Activated CD4-positive, alpha-beta T cell treated with anti-CD3 and anti-CD28 coated beads for 24 hours (primary cell): ENCODE measurements at places on chromosomes 13 and 19.

DNA sequence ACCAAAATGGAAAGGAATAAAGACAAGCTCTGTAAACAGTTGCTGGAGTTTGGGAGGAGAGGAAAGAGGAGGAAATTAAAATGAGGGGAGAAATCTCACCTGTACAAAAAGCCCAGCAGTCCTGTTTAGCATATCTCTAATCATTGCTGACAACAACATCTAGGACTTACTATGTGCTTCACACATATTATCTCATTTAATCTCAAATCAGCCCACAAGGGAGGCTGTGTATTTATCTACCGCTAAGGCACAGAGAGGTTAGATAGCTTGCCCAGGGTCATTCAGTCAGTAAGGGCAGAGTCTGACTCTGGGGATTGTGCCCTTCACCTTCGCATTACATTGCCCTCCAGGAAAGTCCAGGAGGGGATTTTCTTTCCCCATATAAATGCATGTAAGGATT is 233.3 kb downstream of the DLEU7 start:
- DNase-seq: no peak

GRCh38 chr13:98345107-98345935 is 168.3 kb upstream of the RNF113B start:
- DNase-seq: no peak

- DNase-seq: no peak
Measured at GRCh38 chr13:110261166-110262081, 45.5 kb downstream of the COL4A1 start.

DNA sequence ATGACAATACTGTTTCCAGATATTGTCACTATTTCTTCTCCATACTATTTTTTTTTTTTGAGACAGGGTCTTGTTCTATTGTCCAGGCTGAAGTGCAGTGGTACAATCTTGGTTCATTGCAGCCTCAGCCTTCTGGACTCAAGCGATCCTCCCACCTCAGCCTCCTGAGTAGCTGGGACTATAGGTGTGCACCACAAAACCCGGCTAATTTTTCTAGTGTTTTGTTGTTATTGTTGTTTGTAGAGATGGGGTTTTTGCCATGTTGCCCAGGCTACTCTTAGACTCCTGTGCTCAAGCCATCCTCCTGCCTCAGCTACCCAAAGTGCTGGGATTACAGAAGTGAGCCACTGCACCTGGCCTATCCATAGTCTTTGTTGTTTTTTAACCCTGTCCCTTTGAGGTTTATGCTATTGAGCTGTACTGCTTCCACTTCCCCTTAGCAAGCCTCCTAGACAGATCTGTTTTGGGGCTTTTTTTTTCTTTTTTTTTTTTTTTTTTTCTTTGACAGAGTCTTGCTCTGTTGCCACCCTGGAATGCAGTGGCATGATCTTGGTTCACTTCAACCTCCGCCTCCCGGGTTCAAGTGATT is 27.6 kb upstream of the MAP3K10 start:
- DNase-seq: no peak

- DNase-seq: no peak
Measured at GRCh38 chr19:5338656-5339197, 1.9 kb downstream of the PTPRS start.

GRCh38 chr19:45953676-45954075 is 20.0 kb downstream of the NOVA2 start:
- no peak for DNase-seq

DNA sequence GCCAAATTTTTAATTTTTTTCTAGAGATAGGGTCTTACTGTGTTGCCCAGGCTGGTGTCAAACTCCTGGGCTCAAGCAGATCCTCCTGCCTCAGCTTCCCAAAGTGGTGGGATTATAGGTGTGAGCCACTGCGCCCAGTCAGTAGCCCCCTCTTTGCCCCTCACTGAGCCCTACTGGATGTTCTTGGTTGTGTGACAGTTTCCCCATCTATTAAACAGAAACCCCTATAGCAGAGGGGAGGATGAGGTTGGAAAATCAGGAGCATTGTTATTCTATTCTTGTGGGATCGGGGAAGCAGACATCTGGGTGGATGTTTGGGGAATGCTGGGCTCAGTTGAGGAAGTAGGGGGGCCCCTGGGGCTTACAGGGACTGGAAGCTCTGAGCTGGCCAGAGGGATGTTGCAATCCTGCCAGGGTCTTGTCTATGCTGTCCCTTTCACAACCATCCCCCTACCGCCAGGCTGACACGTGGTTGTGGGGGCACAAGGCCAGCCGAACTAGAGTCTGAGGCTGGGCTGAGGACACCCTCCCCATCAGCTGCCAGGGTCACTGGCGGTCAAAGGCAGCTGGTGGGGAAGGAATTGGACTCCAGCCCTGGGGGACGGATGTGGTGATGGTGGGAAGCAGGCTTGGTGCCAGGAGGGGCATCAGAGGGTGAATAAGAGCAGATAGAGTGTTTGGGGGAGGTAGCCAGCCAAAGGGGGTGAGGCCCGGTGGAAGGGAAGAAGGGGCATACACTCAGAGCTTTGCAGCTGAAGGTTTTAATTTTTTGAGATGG is 10.9 kb downstream of the APOC1 start:
- no peak for DNase-seq

GRCh38 chr13:96850538-96851145 is 143.6 kb downstream of the OXGR1 start:
- DNase-seq: no peak

GRCh38 chr19:9673912-9674662 is 813 bp downstream of the ZNF562 start:
- peak; percentile 4 for DNase-seq

- no peak for DNase-seq
Measured at GRCh38 chr13:74187564-74187963, 53.4 kb upstream of the KLF12 start.

DNA sequence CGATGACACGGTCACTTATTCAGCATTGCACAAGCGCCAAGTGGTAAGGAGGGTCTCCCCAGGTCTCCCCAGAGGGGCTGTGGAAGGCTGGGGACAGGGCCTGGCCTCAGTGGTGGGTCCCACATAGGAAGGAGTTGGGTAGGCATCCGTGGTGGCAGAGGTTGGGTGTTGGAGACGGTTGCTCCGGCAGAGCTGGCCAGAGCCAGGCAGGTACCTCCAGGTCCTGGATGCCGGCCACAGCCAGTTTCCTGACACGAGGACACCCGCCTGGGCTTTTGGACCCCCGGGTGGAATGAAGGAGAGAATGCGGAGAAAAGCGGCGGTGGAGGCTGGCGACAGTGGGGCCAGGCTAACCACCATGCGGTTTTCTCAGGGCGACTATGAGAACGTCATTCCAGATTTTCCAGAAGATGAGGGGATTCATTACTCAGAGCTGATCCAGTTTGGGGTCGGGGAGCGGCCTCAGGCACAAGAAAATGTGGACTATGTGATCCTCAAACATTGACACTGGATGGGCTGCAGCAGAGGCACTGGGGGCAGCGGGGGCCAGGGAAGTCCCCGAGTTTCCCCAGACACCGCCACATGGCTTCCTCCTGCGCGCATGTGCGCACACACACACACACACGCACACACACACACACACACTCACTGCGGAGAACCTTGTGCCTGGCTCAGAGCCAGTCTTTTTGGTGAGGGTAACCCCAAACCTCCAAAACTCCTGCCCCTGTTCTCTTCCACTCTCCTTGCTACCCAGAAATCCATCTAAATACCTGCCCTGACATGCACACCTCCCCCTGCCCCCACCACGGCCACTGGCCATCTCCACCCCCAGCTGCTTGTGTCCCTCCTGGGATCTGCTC is 1.3 kb upstream of the FFAR1 start:
- peak; percentile 43 for DNase-seq

- DNase-seq: no peak
Measured at GRCh38 chr19:7917267-7918061, 2.7 kb upstream of the SNAPC2 start.

- no peak for DNase-seq
Measured at GRCh38 chr13:111286162-111286561, 34.3 kb upstream of the TEX29 start.

- peak; percentile 28 for DNase-seq
Measured at GRCh38 chr13:99542788-99543406, 41.6 kb downstream of the TM9SF2 start.

DNA sequence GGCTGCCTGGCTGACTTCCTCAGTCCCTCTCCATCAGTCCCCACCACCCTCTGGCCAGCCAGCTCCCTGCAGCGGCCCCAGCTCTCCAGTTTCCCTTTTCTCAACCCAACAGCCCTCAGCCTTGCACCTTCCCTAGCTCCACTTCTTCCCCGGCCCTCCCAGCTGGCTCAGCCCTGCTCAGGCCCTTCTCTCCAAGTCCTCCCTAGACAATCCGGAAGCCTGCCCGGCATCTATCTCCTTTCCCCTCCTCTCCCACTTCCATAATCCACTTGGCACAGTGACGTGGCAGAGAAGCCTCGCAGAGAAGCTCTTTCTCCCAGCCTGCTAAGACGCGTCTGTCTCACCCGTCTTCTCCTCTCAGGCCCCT is 1.1 kb downstream of the UBXN6 start:
- no peak for DNase-seq

DNA sequence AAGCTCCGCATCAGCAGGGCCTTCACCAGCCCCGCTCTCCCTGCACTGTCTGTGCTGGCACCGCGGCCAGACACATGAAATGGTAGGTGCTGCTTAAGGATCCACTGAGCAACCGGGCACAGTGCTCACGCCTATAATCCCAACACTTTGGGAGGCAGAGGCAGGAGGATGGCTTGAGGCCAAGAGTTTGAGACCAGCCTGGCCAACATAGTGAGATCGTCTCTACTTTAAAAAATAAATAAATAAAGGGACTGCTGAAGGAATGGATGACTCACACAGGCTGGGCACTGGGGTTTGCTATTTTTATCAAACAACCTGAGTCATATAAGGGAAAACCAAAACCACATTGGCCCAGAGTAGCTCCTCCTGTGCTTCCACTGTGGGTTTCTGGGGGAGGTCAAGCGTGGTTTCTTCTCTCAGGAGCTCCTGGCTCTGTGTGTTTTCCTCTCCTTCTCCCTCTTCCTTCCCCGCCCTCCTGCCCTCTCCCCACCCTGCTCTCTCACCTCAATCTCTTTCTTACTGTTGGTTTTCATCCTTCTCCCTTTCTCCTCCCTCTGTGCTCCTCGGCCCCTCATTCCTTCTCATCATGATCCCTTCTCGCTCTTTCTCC is 21.3 kb downstream of the VRK3 start:
- no peak for DNase-seq
